ENCODE measurements at places on chromosomes 4 and X.

GRCh38 chrX:48711162-48711928 is 14.8 kb downstream of the SUV39H1 start:
- no peak for DNase-seq

DNA sequence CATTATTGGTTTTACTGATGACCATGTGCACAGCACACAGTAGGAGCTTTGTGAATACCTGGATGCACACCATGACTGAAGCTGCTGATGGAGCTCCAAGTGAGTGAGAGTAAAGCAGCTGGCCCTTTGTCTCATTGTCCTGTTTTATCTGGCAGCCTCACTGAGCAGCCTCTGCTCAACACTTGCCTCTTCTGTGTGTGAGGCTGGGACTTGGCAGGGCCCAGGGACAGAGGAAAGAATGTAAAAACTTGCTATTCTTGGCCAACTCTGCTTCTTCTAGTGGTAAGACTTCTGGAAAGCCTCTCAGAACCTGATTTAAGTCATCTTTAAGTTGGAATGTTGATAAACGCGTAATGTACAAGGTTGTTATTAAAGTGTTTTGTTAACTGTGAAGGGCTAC is 61.4 kb downstream of the BEX1 start:
- DNase-seq = no peak

DNA sequence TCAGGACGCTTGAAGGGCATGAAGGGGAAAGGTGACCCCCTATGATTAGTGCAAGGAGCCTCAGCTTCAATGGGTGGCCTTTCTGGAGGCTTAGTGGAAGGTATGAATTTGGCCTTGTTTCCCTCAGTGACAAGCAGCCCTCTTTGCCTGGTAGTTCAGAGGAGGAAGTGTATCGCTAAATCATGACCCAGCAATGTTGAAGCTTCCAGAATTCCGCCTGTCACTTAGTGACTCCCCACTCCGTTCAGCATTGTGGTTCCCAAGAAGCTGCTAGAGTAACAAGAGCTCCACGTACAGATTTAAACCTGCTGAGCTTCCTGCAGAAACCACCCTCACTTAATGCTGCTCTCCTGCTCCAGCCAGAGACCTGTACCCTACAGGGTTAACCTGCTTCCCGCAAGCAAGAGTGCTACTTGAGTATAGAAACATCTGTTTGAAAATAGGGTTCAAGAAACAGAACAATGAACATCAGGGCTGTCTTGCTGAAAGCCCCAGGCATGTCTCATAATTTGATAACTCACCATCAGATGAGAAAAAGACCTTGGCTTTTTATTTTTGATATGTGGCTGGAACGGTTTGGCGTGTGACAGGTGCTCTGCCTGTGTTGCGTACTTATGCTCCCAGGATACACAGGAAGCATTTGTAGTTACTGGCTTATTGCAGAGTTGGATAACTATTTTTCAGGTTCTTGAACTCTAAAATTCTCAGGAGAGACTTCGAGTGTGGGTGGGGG is 105.2 kb downstream of the UCHL1 start:
- DNase-seq = peak; percentile 8

DNA sequence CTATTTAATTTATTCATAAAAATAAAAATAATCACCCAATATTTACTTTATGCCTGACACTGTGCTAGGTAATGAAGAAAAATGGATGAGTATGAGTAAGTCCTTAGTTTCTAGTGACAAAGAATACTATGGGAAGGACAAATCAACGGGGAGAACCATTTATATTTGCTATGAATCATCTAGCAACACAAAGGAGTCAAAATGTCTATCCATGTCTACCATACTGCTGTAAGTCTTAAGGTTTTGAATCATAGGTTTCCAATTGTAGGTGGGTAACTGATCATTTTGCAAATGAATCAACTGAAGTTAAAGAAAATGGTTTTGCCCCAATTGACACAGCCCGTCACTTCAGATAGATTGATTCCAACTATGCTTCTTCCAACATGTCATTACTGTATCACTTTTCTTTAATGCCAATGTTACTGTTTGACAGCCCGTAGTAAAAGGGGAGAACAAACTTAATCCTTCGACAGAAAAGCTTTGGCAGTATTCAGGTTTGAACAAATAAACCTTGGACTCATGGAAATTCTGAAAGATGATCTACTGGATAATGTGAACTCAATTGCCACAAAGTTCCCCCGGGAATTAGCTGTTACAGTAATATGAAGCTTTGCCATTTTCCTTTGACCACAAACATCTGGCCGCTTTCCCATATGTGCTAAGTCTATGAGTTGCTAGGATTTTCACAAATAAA is 3.2 kb downstream of the TDO2 start:
- DNase-seq = peak; percentile 75

Data from AG08396 (cell line).